ENCODE measurements at places on chromosomes 11 and 22.

DNA sequence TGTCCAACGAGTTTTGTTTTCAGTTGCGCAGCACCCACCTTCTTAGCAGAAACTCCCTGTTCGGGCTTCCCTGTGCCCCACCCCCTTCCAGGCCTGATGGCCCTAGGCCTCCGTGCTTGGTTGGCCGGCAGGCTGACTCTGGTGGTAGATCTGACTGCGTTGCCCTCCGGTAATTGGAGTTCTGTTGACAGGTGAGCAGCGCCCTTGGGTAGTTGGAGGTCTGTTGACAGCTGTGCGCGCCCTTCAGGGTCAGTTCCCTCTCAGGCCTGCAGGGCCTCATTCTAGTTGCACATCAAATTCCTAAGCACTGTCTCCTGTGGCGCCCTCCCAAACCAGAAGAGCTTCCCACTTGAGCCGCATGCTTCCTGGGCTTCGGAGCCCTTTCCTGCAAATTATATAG is 776 bp downstream of the DGCR6 start:
- DNase-seq = no peak

GRCh38 chr22:42883121-42883520 is 26.0 kb upstream of the ARFGAP3 start:
- no peak for DNase-seq

GRCh38 chr11:37026741-37027140 is 428.7 kb upstream of the RAG2 start:
- no peak for DNase-seq

DNA sequence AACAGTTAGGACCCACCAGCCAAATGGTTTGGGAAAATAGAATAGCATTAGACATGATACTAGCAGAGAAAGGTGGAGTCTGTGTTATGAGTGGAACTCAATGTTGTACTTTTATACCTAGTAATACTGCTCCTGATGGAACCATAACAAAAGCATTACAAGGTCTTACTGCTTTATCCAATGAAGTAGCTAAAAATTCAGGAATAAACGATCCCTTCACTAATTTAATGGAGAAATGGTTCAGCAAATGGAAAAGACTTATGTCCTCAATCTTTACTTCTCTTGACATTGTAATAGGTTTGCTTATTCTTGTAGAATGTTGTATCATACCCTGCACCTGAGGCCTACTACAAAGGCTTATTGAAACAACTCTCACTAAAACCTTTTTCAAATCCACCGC is 50.2 kb downstream of the ZNF280B start:
- no peak for DNase-seq

GRCh38 chr22:41308054-41308453 is 6.7 kb downstream of the ZC3H7B start:
- no peak for DNase-seq

- DNase-seq = no peak
These were observed 44.2 kb downstream of the EXPH5 start for GRCh38 chr11:108549319-108549885.

GRCh38 chr11:96012086-96012824 is 88.3 kb upstream of the MTMR2 start:
- DNase-seq = no peak

DNA sequence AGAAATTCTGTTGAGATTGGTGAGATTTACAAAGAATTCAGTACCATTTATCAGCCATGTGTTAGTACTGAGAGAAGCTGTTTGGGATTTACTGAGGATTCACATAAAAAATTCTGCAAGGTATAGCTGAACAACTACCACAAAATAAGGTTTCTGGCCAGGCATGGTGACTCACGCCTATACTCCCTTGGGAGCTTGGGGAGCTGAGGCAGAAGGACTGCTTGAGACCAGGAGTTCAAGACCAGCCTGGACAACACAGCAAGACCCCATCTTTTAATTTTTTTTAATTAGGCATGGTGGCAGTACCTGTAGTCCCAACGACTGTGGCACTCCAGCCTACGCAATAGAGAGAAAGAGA is 86.7 kb downstream of the SIK3 start:
- no peak for DNase-seq

- no peak for DNase-seq
These were observed 25.5 kb upstream of the TMEM45B start for GRCh38 chr11:129790106-129790505.

DNA sequence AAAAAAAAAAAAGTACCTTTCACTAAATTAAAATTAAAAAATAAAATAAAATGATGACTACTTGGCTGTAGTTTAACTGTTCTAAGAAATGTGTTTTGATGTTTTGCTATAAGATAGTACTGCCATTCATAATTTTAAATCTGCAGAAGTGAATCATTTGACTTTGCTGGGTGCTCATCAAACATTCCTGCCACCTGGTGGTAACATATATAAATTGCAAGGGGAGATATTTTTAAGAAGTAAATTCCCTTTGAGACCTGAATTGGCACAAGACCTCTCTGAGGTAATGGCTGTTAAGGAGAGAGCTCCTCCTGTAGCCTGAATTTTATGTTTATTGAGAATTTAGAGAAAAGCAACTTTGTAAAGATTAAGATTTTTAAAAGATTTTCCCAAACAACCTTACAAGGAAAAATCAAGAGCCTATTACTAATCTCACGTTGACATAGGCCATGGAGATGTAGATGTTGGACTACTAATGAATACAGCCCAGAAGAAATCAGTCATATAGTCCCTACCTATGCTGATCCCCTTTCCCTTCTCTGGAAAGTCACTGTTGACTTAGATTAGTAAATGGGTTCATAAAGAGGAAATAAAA is 11.9 kb upstream of the NARS2 start:
- no peak for DNase-seq

- no peak for DNase-seq
These were observed 26.5 kb downstream of the SGSM3 start for GRCh38 chr22:40396882-40397281.

- no peak for DNase-seq
These were observed 81.6 kb downstream of the FLI1 start for GRCh38 chr11:128775468-128775867.

DNA sequence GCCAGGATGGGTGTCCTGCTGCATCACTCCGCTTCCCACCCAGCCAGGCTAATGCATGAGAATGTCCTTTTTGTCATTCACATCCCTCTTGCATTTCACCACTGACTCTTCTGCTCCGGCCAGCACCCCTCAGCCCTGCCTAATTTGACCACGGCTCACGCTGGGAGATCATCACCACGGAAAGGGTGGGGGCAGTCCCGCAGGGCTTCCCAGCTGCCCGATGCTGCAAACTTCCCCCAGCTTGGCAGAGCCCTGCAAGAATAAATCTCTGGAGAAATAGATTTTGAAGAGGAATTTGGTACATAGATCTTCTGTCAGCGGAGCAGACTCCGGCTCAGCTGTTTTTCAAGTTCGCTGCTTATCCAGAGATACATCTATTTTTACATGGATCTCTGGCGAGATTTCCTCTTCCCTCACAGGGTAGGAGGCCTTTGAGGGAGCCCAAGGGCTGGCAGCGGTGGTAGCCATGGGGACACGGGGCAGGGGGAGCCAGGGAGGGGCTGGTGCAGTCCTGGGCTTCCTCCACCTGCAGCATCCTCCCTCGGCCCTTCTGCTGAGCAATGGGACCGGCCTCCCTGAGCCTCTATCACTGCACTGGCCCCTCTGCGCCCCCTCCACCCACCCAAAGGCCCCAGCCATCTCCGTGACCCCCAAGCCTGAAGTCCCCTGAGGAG is 62.6 kb downstream of the BUD13 start:
- DNase-seq = no peak

GRCh38 chr11:9273376-9274336 is 8.5 kb upstream of the DENND5A start:
- no peak for DNase-seq

- no peak for DNase-seq
These were observed 3.0 kb downstream of the MN1 start for GRCh38 chr22:27798511-27799014.

DNA sequence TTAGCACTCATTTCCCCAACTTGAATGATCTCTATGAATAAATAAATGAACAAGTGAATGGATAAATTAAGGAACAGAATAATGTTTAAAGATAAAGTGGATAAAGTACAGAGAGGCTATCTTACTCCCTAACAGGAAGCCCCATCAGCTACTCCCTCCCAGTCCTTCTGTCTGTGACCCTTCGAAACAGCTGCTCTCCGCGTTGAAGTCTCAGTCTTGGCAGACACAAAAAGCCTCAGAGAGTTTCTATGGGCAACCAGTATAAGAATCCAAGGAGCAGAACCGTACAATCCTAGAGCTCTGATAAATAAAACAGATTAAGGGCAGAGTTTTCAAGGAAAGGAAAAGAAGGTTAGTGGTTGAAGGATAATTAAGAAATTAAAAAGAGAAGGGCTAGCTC is 35.0 kb downstream of the GUCY1A2 start:
- DNase-seq = no peak

DNA sequence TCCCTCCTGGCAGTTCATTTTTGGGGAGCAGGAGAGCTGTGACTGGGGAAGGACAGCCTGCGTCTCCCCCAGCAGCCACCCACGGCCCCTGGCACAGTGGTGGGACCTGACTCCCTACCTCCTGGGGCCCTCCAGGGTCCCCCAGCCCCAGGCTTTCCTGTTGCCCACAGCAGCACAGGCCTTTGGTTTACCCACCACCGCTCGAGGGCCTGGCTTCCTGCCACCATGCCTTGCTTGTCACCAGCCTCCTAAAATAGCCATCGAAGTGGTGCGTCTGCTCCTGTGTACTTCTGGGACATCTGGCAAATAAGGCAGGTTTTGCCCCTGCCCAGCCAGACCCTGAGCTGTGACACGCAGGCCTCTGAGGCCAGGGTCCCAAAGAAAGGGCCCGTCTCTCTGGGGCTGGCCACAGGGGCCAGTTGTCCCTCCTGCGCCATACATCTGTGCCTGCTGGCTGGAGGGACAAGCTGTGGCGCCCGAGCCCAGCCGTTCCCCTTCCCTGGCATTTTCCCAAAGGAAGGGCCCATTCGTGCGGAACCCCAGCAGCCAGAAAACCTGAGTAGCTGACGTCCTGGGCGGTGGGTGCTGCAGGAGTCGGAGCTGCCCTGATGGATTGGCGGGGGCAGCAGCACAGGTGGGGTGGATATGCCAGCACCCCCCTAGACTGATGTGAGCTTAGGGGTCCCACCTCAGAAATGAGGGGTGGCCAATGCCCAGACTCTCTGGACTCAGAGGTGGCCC is 14.6 kb downstream of the PHLDA2 start:
- no peak for DNase-seq

- DNase-seq = no peak
These were observed 10.0 kb upstream of the TMEM123 start for GRCh38 chr11:102462610-102463009.

DNA sequence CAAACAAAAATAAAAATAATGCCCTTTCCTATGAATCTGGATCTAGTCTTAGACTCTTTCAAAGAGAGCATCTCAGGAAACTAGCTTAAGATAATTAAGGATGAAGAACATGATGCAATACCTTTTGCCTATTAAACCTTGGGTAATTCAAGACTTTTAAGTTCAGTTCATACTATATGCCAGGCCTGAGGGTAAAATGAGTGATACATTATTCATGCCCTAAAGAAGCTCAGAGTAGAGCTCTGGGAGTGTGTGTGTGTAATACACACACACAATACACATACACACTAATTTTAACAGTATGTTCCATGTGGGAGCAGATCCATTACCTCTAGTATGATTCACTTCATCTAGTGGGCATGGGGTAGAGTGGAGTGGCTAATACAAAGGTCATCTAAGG is 651.4 kb upstream of the CHORDC1 start:
- no peak for DNase-seq
